ENCODE measurements at places on chromosomes 6 and 20.

DNA sequence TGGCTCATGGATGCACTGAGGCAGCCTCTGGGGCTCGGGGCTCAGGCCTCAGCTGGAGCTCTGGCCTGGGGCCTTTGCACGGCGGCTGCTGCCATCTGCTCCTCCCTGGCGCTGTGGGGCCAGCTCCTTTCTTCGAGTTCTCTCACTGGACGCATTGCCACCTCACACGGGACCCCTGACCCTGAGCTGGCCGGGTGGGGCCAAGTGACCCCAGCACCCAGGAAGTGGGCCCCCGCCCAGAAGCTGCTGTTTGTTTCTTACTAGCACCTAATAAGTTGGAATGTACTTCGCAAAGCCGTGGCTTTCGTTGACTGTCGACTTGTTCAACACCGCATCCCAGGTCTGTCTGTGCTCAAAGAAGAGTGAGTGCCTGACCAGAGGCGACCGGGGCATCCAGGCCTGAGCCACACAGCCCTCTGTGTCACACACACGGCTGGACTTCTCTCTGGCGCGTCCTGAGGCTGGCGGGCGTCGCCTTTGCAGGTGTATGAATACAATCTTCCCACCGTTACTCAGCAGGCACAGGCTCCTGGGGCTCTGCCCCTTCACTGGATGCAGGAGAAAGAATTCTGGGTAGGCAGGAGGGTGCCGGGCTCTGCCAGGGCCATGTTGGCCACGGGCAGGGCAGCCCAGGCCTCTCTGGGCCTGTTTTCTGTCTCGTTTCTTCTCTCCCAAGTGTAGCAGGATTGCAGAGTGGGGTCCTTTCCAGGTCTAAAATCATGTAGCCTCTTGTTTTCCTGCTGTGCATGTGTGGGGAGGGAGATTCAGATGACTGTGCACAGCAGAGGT, 112.9 kb downstream of the DLL1 start:
- no peak for DNase-seq

DNA sequence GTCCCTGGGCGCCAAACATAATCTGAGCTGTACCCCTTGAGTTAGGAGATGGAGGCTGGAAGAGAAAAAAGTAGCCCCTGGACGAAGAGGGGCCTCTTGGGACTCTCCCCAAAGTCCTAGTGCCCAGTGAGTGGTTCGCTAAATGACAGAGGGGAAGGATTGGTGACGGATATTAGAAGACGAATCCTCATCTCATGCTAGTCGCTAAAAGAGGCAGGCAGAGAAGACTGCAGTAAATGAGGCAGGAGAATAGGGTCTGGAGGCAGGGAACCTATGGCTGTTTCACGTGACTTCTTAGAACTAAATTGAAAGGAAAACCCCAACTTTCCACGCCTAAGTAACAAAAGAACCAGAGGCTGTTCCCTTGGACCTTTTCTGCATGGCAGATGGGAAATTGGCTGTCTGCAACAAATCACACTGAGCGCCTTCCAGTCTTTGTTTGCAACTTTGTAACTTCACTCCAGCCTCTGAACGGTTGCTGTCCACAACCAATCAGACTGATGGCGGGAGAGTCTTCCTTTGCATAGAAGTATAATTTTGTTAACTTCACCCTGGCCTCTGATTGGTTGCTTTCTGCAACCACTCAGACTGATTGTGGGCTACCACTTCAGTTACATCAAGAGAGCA, 731 bp upstream of the RBL1 start:
- DNase-seq, result peak; percentile 5

GRCh38 chr6:150687508-150687907, 87.8 kb downstream of the PLEKHG1 start:
- no peak for DNase-seq

DNA sequence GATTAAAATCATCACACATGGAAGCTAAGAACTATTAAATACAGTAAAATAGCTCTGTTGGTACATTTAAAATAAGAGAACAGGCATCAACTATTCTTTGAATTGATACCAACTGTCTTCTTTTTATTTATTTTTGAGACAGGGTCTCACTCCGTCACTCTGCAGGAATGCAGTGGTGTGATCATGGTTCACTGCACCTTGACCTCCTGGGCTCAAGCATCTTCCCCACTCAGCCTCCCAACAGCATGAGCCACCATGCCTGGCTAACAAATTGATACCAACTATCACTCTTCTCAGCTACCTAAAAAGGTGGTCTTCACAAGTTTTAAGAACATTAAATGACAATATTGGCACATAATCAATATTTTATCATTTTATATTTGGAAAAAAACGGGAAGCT, 7.8 kb upstream of the PNISR start:
- DNase-seq, result no peak

DNA sequence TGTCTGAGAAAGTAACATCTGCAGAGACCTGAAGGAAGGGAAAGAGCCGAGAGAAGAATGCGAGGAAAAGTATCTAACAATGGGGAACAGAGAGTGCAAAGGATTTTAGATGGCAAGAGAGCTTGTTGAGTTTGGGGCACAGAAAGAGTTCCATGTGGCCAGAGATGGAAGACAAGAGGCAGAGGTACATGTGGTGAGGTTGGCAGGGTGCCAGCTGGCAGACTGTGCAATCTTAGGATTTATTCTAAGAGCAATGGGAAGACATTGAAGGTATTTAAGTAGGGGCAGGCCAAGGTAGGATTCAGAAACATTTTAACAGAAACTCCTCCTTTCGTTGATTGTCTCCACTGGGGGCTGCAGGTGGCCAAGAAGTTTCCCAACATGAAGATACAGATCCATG, 20.4 kb upstream of the LBP start:
- no peak for DNase-seq

GRCh38 chr20:47262365-47263013, 94.0 kb downstream of the ZMYND8 start:
- no peak for DNase-seq

GRCh38 chr6:116328528-116328903, 42.2 kb upstream of the DSE start:
- no peak for DNase-seq

GRCh38 chr6:37324131-37325033, 29.4 kb upstream of the RNF8 start:
- peak; percentile 74 for DNase-seq

GRCh38 chr20:6492271-6493055, 275.0 kb upstream of the BMP2 start:
- DNase-seq, result no peak

DNA sequence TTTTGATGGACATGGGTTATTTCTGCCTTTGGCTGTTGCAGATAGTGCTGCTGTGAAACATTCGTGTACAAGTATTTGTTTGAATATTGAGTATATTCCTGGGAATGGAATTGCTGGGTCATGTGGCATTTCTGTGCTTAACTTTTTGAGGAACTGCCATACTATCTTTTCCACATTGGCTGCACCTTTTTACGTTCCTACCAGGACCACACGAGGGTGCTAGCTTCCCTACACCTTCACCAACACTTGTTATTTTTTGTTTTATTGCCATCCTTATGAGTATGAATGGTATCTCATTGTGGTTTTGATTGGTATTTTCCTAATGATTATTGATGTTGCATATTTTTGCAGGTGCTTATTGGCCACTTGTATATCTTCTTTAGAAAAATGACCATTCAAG, 47.8 kb upstream of the PLCG1 start:
- no peak for DNase-seq

- no peak for DNase-seq
Observed at GRCh38 chr20:25129908-25130307, 48.0 kb upstream of the VSX1 start.

- no peak for DNase-seq
Observed at GRCh38 chr20:38723848-38724625, at the start of gene SLC32A1. SLC32A1 (plus strand) TSS chr20:38724486; CDS start chr20:38724725, 239 bp downstream.

GRCh38 chr6:16670183-16670582, 91.1 kb downstream of the ATXN1 start:
- DNase-seq, result peak; percentile 48

- no peak for DNase-seq
Observed at GRCh38 chr20:46200582-46201570, 82.8 kb downstream of the CD40 start.

DNA sequence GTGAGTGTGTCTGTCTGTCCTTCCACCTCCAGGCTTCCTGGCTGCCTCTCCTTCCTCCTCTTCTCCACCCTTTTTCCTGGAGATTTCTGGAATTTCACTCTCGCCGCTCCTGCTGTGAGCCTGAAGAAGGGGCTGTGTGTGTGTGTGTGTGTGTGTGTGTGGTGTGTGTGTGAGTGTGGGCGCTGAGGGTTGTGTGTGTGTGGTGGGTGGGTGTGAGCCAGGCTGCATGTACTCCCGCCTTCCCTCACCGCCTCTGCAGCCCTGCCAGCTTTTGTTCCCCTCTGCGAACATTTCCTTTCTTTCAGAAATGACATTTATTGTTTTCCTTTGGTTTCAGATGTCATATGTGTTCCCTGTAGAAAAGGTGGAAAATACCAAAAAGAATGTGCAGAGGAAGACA, 76.0 kb downstream of the SRC start:
- DNase-seq, result no peak

- no peak for DNase-seq
Observed at GRCh38 chr6:164183556-164184123, 769.1 kb downstream of the QKI start.

DNA sequence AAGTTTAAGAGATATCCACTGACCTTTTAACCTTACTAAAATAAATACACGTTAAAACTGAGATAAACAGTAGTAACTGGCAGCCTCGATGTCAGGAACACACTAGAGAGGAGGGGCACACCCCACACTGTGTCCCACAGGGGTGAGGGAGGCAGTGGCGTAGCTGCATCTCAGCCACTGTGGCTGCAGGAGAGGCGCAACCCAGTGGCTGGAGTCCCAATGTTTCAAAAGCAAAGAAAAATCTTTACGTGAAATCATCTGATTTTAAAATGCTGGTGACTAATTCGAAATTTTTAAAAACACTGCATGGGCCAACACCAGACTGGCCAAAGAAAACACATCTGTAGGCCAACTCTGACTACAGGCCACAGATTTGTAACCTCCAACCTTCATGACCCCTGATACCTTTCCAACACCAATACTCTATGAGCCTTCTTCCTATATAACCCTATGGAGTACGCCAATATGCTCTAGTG, 54.7 kb downstream of the TRAM2 start:
- no peak for DNase-seq

- DNase-seq, result no peak
Observed at GRCh38 chr20:6767536-6768227, at the start of gene BMP2. BMP2 (plus strand) TSS chr20:6767686; CDS start chr20:6770127, 2,441 bp downstream.

GRCh38 chr20:4130404-4131189, 115.2 kb upstream of the RNF24 start:
- DNase-seq, result peak; percentile 86

DNA sequence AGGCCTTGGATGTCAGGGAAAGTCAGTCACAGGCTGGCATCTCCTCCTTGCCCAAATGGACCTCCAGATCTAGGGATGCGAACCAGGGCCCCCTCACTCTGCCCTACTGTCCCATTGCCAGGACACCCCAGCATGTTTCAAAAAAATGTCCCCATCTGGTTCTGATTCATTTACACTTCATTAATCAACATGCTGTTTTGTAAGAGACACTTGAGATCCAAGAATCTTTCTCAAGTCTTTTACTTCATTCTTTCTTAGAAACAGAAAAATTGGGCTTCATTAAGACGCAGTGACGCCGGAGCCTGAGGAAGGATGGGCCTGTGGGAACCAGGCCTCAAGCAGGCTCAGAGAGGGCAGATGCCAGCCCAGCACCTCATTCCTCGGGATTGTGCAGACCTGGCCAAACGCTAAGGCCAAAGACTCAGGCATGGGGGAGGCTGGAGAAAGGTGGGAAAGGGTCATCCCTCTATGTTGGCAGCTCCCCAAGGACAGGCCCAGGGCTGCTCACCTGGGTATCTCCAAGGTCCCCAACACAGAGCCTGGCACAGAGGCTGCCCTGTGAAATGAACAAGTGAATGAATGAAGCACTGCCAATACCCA, 3.8 kb downstream of the RSPO4 start:
- no peak for DNase-seq

DNA sequence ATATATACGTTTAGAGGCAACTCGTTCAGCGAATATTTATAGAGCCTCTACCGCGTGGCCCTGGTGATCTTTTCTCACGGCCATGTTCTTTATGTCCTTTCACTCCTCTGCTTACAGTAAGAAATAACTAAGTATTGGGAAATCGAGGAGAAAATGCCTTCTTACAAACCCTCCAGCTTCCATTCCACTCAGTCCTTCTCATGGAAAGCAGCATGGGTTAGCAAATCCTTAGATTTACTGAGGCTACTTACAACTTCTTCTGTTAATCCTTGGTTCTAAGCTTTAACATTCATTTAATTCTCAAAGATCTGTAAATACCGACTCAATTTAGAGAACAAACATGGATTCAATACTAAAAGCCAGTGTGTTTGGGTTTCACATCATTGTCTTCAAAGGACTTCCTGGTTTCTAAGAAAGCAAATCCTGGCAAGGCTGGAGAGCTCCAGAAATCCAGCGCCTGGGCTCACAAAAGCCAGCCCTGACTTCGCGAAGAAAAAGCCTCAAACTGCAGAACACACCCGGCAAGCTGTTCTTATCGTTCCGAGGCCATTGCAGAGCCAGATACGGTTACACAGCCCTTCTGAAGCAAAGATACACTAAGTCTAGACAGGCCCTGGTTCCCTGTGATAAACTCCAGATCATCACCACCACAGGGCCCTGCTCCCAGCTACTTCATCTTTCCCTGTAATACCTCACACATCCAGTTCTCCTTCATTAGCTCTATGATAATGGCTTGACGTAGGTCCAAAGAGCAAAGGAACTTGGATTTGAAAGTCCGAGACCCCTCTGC, 19.2 kb downstream of the AGPAT4 start:
- DNase-seq, result no peak

DNA sequence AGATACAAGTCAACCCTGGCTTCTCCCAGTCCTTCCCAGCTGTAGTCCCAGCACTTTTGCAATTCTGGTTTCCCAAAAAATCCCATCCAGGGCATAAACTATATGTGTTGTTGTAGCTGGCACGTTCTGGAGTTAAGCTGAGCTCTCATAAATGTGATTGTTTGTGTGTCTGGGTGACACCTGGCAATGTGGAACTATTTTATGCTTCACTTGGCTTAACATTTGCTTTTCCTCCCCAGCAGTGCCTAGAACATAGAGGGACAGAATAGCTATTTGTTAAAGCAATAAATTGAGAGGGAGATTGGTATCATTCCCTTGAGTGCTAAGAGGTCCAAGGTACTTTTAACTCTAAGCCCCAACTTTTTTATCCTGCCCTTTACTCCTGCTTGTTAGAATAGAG, 575.9 kb upstream of the NOX3 start:
- no peak for DNase-seq

GRCh38 chr6:168032005-168032760, 34.7 kb downstream of the KIF25 start:
- no peak for DNase-seq

DNA sequence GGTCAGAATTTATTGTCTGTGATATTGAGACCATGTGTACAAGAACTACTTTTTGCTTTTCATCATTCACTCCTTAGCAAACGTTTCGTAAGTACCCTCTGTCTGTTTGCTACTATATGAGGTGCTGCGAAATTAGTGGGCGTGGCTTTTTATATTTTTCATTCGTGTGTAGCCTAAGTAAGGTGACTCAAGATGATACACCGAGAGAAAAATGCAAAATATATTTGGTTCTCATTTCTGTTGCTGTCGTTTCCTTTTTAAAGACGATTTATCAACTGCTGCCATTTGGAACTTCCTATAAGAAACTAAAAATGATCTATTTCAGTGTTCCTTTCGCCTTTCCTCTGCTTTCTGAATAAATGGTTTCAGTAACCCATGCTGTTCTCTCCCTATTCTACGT, 61.2 kb downstream of the VAPB start:
- no peak for DNase-seq
